A549 treated with dexamethasone at 1 μM for 4 hours (cell line): ENCODE measurements at places on chromosomes 5 and 9. TPM values are rescaled to one million over a fixed set of nuclear protein-coding genes. Genes with fewer than 3 reads are reported as not detected.

FRMD3 gene
- total RNA-seq = 4.3 to 7.2 TPM (median 6.4 TPM) in 5 replicates

C9orf153 gene
- total RNA-seq = 0.07 to 0.25 TPM (median 0.12 TPM) in 5 replicates

MYORG gene
- total RNA-seq = 5.1 to 8.1 TPM (median 7.2 TPM) in 5 replicates

ITK gene
- 0.07 to 0.43 TPM (median 0.37 TPM) in 5 replicates for total RNA-seq

DND1 gene
- 0.37 to 0.72 TPM (median 0.49 TPM) in 5 replicates for total RNA-seq

PCDHGA11 gene
- 0.02 to 0.03 TPM in 2 of 5 replicates, not detected in the others for total RNA-seq

STK32A gene
- total RNA-seq = 0.18 to 0.30 TPM (median 0.25 TPM) in 5 replicates

ARL14EPL gene
- 0.06 to 0.22 TPM (median 0.15 TPM) in 5 replicates for total RNA-seq

SLCO6A1 gene
- total RNA-seq = not detected in 5 replicates

SHISAL2B gene
- not detected in 5 replicates for total RNA-seq

OR2Y1 gene
- not detected in 5 replicates for total RNA-seq

ANKRD18A gene
- 5.5 to 13.7 TPM (median 10.0 TPM) in 5 replicates for total RNA-seq

SOHLH1 gene
- 0.06 to 0.11 TPM in 2 of 5 replicates, not detected in the others for total RNA-seq

PCDHGA1 gene
- total RNA-seq = 0.22 to 0.32 TPM (median 0.26 TPM) in 5 replicates

BOD1 gene
- 62.3 to 74.6 TPM (median 71.7 TPM) in 5 replicates for total RNA-seq

F12 gene
- 14.4 to 21.3 TPM (median 19.4 TPM) in 5 replicates for total RNA-seq

NUP188 gene
- 31.2 to 48.0 TPM (median 46.4 TPM) in 5 replicates for total RNA-seq

SLC36A2 gene
- total RNA-seq = not detected in 5 replicates

GFI1B gene
- 0.05 to 0.17 TPM (median 0.06 TPM) in 5 replicates for total RNA-seq

IDNK gene
- 6.3 to 7.9 TPM (median 7.2 TPM) in 5 replicates for total RNA-seq

TRAF2 gene
- 34.2 to 59.3 TPM (median 51.5 TPM) in 5 replicates for total RNA-seq

FAM53C gene
- total RNA-seq = 17.4 to 21.1 TPM (median 19.6 TPM) in 5 replicates

SAXO1 gene
- total RNA-seq = 0.04 TPM in 1 of 5 replicates, not detected in the others

BTNL9 gene
- total RNA-seq = 0.67 to 1.2 TPM (median 1.0 TPM) in 5 replicates

HOMER1 gene
- 4.0 to 7.0 TPM (median 6.3 TPM) in 5 replicates for total RNA-seq

ERMP1 gene
- total RNA-seq = 15.5 to 22.0 TPM (median 19.2 TPM) in 5 replicates

CEMIP2 gene
- total RNA-seq = 80.2 to 91.0 TPM (median 81.3 TPM) in 5 replicates

ANAPC2 gene
- total RNA-seq = 20.3 to 35.3 TPM (median 31.4 TPM) in 5 replicates

PLPPR1 gene
- total RNA-seq = not detected in 5 replicates

SMU1 gene
- 19.6 to 22.3 TPM (median 20.8 TPM) in 5 replicates for total RNA-seq

TTLL11 gene
- 3.8 to 4.7 TPM (median 4.1 TPM) in 5 replicates for total RNA-seq

CYLC2 gene
- total RNA-seq = not detected in 5 replicates

RIC1 gene
- 9.8 to 15.5 TPM (median 13.9 TPM) in 5 replicates for total RNA-seq

PCA3 gene
- total RNA-seq = not detected in 5 replicates

TAF11L3 gene
- total RNA-seq = not detected in 5 replicates

RANBP6 gene
- total RNA-seq = 10.4 to 13.8 TPM (median 13.0 TPM) in 5 replicates

TAF11L5 gene
- total RNA-seq = not detected in 5 replicates

TMEM215 gene
- total RNA-seq = 0.02 TPM in 3 of 5 replicates, not detected in the others

OR1J2 gene
- total RNA-seq = not detected in 5 replicates

ANXA1 gene
- total RNA-seq = 949 to 1,168 TPM (median 1,065 TPM) in 5 replicates

DMRT3 gene
- total RNA-seq = not detected in 5 replicates

THBS4 gene
- total RNA-seq = 0.09 to 0.33 TPM (median 0.21 TPM) in 4 of 5 replicates, not detected in the other

LHX6 gene
- 2.9 to 3.7 TPM (median 3.2 TPM) in 5 replicates for total RNA-seq

CAPSL gene
- total RNA-seq = not detected in 5 replicates

ZFP2 gene
- 0.03 to 0.06 TPM (median 0.04 TPM) in 3 of 5 replicates, not detected in the others for total RNA-seq

CACNA1B gene
- 0.01 to 0.05 TPM (median 0.03 TPM) in 5 replicates for total RNA-seq

ALDH1B1 gene
- 49.4 to 55.4 TPM (median 52.4 TPM) in 5 replicates for total RNA-seq

GRXCR2 gene
- total RNA-seq = not detected in 5 replicates

FOXD4L6 gene
- total RNA-seq = 0.08 to 0.09 TPM (median 0.09 TPM) in 3 of 5 replicates, not detected in the others

LCN9 gene
- 0.14 to 0.30 TPM (median 0.22 TPM) in 3 of 5 replicates, not detected in the others for total RNA-seq

CKMT2 gene
- not detected in 5 replicates for total RNA-seq

PLAC8L1 gene
- 0.21 to 0.38 TPM (median 0.27 TPM) in 3 of 5 replicates, not detected in the others for total RNA-seq

PURA gene
- 3.9 to 6.2 TPM (median 5.3 TPM) in 5 replicates for total RNA-seq

GFPT2 gene
- 44.3 to 64.8 TPM (median 59.4 TPM) in 5 replicates for total RNA-seq

GCNT4 gene
- total RNA-seq = 0.26 to 0.33 TPM (median 0.31 TPM) in 5 replicates

C5orf22 gene
- total RNA-seq = 12.2 to 15.3 TPM (median 14.3 TPM) in 5 replicates

RANBP17 gene
- total RNA-seq = 1.6 to 2.8 TPM (median 2.4 TPM) in 5 replicates

ADAMTS6 gene
- 0.01 to 0.15 TPM (median 0.04 TPM) in 5 replicates for total RNA-seq
